Dorsolateral prefrontal cortex (tissue), 122 donors: ENCODE measurements at places on chromosomes 13 and 19.

GRCh38 chr13:75364131-75364713 is 117.7 kb downstream of the TBC1D4 start:
- DNase-seq, result no peak

DNA sequence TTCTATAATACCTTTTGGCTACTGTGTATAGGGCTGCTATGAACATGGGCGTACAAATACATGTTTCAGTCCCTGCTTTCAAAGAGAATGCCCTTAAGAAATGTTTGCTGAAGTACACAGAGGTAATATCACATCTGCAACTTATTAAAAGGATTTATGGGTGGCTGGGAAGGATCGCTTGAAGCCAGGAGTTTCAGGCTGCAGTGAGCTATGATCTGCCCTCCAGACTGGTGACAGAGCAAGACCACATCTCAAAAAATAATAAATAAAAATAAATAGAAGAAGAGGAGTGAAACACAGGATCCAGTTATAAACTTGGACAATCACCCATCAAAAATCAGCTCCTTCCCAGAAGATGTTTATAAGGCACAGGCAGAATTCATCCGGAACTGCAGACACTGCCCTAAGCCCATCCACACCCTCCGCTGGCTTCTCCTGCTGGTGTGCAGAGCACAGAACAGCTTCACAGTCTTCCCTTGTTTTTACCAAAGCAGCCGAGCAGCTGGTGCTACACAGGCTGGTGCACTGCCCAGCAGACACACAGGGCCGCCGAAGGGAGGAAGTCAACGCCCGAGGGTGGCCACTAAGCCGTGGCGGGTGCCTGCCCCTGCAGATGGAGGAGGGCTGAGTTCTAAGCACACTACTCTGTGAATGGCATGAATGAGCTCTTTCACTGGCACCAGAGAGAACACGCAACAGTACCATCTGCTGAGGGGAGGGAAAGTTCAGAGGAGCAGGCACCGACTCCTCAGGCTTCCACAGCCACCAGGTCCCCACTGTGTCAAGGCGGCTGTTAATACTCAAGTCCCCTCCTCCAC is 44.0 kb downstream of the BRD4 start:
- DNase-seq, result peak; percentile 91

- no peak for DNase-seq
These were observed 4.5 kb downstream of the KCNN4 start for GRCh38 chr19:43776286-43776685.

GRCh38 chr19:43519436-43520088 is 7.4 kb downstream of the ETHE1 start:
- DNase-seq, result peak; percentile 85

GRCh38 chr13:60494296-60494695 is 97.3 kb downstream of the TDRD3 start:
- DNase-seq, result no peak

DNA sequence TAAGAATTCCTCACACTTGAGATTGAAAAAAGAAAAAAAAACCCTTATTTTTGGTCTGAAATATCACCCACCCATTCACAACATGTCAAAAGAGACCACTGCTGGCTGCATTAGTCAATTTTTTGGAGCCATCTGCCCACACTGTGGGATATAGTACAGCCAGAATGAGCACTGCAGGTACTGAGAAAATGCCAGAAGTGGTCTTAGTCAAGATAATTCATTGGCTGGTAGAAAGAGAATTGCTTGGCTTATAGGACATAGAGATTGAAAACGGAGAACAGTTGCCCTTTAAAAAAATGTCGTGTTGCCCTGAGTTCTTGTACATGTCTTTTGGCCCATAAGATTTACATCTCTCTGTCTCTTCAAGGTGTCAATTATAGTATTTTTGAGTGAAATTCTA is 1899.5 kb downstream of the OLFM4 start:
- DNase-seq, result peak; percentile 60

DNA sequence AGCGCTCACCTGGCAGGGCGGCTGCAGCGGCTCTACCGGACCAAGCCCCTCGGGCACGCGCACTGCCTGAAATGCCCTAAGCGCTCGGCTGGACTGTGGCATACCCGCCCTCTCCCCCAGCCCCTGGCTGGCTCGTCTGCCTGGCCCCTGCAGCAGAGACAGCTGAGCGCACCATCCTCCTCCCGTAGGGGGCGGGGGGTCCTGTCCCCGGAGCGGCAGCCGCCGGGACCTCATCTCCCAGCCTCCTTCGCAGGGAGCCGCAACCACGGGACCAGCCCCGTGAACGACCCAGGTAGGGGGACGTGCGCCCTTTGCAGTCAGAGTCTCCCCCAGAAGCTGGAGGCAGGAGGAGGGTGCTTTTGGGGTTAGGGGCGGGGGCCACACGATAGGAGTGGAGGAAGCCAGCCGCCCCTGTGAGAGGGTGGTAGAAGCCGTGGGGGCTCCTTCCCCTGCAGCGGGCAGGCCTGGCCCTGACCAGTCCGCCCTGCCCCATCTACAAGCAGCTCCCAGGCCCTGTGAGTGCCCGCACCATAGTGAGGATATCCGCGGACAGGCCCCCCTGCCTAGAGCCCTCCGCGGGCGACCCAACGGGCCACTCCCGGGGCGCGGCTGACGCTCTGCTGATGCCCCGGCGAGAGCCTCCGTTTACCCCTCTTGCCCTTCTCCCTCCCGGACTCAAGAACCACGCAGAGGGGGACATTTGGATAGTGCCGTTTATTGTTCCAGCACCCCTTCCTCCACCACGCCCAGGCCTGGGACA is 34.2 kb downstream of the ZNF787 start:
- no peak for DNase-seq

DNA sequence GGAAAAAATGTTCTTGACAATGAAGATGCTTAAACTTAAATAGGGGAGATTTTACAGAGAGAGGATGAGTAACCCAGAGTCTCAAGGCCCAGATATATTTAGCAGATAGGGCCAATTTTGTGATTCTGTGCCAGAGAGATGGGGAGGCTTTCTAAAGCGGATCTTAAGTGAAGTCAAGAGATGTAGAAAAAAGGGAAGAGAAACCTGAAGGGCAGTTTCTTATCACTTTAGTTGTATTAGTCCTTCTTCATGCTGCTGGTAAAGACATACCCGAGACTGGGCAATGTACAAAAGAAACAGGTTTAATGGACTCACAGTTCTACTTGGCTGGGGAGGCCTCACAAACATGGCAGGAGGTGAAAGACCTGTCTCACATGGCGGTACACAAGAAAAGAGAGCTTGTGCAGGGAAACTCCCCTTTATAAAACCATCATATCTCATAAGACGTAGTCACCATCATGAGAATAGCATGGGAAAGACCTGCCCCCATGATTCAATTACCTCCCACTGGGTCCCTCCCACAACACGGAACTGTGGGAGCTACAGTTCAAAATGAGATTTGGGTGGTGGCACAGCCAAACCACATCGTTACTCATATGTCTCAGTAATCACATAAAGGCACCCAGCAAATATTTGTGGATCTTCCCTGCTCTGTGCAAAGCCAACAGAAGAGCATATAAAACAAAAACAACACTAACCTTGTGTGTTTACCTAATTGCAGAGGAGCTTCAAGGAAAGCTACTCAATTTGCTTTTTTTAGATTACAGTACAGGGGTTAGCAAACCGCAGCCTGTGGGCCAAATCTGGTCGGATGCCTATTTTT is 102.6 kb upstream of the MYCBP2 start:
- DNase-seq, result no peak

DNA sequence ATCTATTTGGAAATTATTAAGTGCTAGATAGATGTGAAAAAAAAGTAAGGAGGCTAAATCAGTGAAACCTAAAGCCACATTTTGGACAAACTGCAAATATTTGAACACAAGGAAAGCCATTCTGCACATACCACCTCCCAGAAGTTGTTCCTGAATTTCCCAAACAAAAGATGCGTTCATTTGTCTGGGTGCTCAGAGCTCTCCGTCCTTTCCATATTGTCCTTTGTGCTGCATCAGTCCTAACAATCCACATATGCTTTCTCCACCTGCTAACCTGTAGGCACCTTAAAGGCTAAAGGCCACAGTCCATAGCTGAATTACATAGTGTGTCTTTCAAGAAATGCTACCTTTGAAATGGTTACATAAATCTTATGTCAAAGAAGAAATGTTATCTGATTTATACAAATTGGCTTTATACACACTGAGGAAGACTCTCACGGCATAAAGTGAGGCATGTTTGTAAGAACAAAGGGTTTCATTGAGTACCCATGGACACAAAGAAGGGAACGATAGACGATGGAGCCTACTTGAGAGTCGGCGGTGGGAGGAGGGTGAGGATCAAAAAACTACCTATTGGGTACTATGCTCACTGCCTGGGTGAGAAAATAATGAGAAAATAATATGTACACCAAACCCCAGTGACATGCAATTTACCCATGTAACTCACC is 182.0 kb downstream of the RGCC start:
- DNase-seq, result no peak

- no peak for DNase-seq
These were observed 96.9 kb downstream of the TBC1D4 start for GRCh38 chr13:75384879-75385707.

- no peak for DNase-seq
These were observed 46.7 kb upstream of the MEDAG start for GRCh38 chr13:30859326-30859725.

- no peak for DNase-seq
These were observed at the start of gene TINCR for GRCh38 chr19:5567360-5567969. TSS of gene TINCR (minus strand) at chr19:5567953.

DNA sequence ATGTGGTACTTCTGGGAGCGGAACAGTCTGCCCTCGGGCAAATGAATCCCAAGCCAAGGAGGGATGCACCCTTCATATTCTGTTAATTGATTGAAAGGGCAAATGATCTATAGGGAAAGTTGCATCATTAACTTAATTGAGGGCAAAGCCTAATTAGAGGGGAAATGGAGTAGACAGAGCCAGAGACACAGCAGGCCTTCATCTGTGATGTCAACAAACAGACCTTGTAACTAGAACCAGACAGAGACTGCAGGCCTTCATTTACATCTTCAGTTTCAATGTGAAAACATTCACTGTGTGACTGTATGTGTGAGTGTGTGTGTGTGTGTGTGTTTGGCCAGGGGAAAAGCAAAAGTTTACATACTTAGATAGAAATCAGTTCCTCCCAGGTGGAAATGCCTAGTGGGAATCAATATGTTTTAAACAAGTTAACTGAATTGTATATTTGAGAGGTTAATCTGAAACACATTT is 126.4 kb downstream of the SPRY2 start:
- DNase-seq, result no peak

- no peak for DNase-seq
These were observed 17.7 kb downstream of the INTS6 start for GRCh38 chr13:51435002-51435578.

GRCh38 chr13:52600666-52601065 is 41.6 kb upstream of the HNRNPA1L2 start:
- DNase-seq, result no peak

DNA sequence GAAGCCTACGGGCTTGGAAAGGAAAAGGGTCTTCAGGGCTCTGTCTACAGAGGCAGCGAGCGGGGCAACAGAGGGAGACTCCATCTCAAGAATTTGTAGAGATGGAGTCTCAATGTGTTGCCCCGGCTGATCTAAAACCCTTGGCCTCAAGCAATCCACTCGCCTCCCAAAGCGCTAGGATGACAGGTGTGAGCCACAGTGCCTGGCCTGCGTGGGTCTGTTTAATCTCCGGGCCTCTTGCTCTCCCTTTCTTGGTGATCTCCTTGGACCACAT is 8.1 kb downstream of the RPS9 start:
- DNase-seq, result no peak

- no peak for DNase-seq
These were observed 22.8 kb downstream of the SUGP2 start for GRCh38 chr19:19010551-19010950.

DNA sequence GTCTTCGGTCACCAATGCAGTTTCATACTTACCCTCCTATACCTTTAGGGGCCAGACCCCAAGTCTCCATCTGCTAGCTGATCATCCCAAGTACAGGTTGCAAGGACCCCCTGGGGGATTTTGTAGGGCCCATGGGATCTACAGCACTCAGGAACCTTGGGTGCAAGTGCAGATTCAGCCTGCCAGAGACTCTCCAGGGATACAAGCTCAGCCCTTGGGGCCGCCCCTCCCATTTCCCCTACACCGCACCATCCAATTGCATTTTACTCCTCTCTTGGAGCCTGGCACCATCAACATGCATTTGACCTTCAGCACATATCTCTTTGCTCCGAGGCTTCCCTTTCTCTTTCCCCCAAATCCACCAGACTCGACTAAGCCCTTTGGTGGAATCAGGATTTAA is 154.7 kb upstream of the ZNF536 start:
- no peak for DNase-seq

DNA sequence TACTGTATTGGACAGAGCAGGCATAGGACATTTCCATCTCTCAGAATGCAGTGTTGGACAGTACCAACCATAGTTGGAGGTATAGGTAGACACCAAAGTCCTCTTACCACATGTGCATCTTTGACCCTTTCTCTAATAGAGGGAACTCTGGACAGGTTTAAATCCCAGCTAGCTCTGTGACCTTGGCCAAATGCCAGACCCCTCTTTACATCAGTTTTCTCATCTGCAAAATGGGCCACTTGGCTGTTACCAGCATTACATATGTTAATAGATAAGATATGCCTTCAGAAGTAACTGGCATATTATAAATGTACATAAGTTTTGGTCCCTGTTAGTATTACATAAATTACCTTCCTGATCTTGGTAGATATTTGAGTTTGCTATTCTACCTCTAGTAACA is 54.3 kb downstream of the CDK8 start:
- DNase-seq, result no peak

GRCh38 chr19:51108805-51109146 is 567 bp upstream of the CTU1 start:
- no peak for DNase-seq

- no peak for DNase-seq
These were observed 71.4 kb downstream of the SLC7A9 start for GRCh38 chr19:32798201-32798600.

DNA sequence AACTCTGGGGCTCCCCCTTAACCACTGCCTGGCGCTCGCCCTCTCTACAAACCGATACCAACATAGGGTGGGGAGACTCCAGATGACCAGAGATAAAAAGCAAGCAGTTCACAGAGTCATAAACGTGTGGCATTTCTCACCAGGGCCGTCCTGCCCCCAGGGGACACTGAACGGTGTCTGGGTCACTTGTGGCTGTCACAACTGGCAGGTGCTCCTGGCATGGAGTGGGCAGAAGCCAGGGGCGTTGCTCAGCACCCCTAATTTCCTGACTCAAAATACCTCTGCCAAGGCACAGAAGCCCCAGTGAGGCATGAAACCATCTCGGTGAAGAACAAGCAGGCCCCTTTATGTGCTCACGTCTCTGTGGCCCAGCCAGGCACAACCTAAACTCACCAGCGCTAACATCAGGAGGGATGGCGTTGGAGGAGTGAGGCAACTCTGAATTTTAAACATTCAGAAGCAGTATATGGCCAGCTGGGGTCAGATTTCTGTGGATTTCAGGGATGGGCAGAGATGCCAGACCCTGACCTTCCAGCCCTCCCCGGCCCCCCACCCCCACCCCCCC is 1.8 kb downstream of the PIP5K1C start:
- DNase-seq, result no peak

DNA sequence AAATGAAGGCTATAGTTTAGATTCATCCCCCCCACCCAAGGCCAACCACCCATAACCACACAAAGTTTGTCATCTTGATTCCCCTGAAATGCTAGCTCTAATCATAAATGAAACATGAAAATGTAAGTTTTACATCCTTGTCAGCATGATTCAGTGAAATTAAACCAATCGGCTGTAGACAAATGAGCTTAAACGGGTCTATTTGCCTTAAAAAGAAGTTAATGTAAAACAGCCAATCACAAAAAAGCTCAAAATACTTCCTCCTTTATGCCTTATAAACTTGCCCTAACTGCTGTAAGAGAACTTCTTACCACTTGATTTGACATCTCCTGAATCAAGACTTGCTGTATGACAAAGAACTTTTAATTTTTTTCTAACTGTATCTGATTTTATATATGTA is 34.5 kb upstream of the MRI1 start:
- DNase-seq, result no peak
